ENCODE measurements at places on chromosomes 3 and 15.

- DNase-seq = no peak
Measured at GRCh38 chr3:15983232-15983631, 185.5 kb upstream of the ANKRD28 start.

DNA sequence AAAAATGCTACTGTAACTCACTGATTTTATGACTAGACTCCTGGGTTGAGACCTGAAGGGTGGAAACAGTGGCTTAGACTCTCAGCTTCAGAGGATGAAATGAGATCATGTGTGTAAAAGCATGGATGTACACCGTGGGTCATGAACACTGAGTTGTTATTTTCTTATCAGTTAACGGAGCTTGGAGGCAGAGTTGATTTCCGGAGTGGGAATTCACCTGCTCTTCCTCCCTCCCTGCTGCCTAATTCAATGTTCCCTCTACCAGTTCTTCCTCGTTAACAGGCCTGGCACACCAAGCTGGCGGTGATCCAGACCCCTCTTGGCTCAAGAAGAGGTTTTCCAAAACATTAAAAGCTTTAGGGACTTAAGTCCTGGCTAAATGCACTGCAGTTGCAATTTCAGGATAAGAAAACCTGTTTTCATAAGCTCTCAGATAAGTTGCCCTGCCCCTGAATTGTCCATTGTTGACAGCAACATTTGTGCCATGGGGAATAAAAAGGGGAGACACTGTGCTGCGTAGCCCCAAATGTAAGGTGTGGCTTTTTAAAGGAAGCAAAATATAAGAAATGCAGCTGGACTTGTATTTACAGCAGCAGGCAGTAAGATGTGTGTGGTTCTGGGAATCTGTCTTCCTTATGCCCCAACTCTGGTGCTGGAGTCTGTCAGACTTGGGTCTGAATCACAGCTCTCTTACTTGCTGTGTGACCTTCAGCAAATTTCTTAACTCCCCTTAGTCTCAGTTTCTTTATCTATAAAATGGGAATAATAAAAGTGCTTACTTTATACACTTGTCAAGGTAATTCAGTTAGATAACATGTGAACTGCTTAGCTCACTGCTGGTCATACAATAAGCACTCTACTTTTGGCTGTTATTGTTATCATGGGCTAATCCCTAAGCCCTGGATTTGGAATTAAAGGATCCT lies 9.9 kb downstream of the PDIA5 start:
- no peak for DNase-seq

DNA sequence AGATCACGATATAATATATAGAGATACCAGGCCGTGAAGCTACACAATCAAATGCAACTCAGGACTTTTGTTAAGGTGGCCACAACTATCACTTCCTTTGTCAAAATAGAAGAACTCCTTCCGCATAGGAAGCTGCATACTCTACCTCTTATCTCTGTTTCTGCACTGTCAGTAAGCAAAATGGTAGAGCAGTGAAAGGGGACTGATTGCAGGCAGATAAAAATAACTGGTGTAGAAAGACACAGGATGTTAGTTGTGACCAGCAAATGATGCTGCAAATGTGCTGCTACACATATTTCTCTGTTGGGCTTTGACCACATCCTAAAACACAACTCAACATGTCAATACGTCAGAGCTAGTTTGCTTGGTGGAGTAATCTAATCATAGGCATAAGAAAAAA lies 16.3 kb upstream of the TRAT1 start:
- no peak for DNase-seq

GRCh38 chr3:62364191-62364590 lies 9.2 kb downstream of the FEZF2 start:
- no peak for DNase-seq

DNA sequence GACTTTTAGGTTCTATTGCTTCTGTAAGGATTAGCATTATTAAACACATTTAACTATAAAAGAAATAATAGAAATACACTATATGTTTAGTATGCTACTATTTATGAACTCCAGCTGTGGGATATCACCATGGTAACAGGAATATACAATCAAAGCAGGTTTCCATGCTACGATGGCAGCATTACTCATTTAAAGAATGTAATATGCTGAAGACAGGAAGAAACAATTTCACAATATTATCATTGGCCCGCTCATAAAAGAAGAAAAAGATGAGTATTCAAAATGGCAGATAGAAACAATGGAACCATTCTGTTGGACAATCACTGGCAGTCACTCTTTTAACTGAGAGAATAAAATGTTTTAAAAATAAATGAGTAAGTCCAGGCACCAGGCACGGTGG lies 153.4 kb downstream of the CBLB start:
- DNase-seq = no peak

DNA sequence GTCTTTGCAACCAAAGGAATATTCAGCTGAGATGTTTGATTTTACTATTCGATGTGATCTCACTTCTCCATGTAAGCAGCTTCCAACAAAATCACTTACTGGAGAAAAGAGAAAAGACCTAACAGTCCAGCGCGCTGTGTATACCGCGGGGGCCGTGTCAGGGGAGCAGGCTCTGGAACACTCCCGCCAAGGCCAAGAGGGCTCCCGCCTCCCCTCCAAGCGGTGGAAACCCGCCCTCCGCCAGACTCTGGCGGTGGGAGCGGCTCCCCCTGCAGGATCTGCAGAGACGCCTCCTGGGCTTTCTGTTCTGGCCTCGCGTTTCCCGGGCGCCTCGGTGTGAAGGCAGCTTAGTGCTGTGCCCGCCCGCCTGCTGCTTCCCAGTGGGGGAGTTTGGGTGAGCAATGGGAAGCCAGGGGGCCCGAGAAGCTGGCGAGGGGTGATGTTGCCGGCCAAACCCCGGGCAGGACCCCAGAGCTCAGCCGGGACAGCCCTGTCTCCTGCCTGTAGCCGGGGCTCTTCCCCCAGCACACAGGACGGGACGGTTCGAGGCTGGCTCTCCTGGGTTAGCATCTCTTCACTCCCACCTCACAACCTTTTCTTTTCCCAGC lies 36.3 kb downstream of the CHST14 start:
- DNase-seq = peak; percentile 83

GRCh38 chr3:141663993-141664392 lies 74.1 kb upstream of the RNF7 start:
- DNase-seq = no peak

- no peak for DNase-seq
Measured at GRCh38 chr3:37435572-37435971, 261.2 kb upstream of the LRRFIP2 start.

- no peak for DNase-seq
Measured at GRCh38 chr15:85297537-85297936, 82.9 kb upstream of the AKAP13 start.

GRCh38 chr3:14565868-14566588 lies 25.9 kb upstream of the GRIP2 start:
- DNase-seq = no peak

GRCh38 chr3:158976966-158977365 lies 175.1 kb downstream of the MFSD1 start:
- no peak for DNase-seq

DNA sequence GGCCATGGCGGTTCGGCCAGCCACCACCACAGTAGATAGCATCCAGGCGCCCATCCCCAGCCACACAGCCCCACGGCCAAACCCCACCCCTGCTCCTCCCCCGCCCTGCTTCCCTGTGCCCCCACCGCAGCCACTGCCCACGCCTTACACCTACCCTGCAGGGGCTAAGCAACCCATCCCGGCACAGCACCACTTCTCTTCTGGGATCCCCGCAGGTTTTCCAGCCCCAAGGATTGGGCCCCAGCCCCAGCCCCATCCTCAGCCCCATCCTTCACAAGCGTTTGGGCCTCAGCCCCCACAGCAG lies 29.5 kb downstream of the PTPN23 start:
- DNase-seq = no peak

GRCh38 chr15:74234598-74234875 lies 1.6 kb upstream of the CCDC33 start:
- DNase-seq = no peak

- no peak for DNase-seq
Measured at GRCh38 chr15:41259546-41260189, 28.6 kb downstream of the CHP1 start.

DNA sequence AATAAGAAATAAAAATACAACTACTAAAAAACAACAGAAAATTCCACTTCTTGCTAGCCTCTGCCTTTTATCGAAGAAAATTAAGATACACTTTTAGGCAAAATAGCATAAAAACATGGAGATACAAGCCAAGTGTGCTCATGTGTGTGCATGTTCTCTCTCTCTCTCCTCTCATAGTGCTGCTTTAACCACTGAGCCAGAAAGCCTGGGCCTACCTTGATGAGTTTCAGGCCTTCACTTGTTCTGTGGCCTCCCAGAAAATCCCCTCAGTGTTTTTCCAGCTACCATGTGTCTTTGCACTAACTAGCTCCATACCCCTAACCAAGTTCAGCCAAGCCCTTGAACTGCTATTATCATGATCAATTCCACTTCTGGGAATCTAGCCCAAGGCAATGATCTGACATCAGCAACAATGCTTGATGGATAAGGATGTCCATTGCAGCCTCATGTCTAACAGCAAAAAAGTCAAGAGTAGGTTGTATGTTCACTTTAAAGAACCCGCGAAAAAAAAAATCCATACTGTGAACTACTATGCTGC lies 18.1 kb downstream of the CYP11A1 start:
- no peak for DNase-seq

DNA sequence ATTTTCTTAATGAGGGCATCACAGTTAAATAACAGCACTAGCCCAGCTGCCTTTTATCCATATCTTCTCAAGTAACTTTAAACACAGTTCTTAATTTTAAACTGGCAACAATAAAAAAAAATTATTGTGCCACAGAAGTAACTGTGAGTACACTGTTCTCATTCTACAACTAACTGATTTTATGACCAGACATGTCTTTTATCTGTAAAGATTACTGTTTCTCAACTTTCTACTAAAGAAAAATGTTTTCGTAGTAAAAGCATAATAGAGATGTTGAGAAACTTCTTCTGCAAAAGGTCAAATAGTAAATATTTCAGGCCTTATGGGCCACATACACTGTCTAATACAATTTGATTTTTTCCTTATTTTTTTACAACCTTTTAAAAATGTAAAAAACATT lies 32.0 kb downstream of the PLOD2 start:
- no peak for DNase-seq

GRCh38 chr3:64138046-64138445 lies 87.2 kb downstream of the PRICKLE2 start:
- no peak for DNase-seq

DNA sequence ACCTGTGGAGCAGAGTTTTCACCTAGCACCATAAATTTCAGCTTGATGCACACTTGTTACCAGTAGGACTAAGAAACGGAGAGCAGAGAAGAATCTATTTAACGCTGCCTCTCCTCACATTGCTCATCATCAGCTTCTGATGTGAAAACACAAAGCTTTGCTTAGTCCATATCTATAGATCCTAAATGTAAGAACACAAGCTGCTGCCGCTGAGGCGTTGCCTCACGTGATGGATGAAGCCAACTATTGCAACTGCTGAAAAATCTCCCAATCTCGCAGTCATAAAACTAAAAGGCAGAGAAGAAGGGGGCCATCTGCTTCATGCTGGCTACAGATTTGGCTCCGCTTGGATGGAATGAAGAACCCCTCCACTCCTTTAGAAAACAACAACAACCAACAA lies 42.7 kb downstream of the CADPS start:
- DNase-seq = no peak

DNA sequence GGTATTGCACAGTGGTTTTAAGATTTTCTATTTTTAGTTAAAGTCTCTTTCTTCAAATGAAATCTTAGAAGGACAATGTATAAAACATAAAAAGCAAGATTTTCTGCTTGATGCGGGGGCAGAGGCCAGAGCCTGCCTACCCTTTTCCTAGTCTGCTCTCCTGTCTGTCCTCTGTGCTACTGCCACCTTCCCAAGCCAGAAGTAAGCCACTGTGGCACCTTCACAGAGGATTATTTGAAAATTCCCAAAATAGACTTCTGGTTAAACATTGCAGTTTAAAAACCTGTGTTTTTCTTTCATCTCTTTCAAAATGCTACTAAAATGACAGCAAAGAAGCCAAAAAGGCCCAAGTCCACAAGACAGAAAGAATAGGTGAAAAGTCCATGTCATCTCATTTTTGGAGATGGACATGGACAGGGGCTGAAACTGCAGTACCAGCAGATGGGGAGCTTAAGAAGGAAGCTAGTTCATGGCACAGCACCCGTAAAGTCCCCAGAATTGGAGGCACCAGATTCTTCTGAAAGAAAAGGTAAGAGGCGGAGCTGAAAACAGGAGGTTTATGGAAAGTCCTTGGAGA lies 37.0 kb downstream of the PAQR9 start:
- DNase-seq = no peak

DNA sequence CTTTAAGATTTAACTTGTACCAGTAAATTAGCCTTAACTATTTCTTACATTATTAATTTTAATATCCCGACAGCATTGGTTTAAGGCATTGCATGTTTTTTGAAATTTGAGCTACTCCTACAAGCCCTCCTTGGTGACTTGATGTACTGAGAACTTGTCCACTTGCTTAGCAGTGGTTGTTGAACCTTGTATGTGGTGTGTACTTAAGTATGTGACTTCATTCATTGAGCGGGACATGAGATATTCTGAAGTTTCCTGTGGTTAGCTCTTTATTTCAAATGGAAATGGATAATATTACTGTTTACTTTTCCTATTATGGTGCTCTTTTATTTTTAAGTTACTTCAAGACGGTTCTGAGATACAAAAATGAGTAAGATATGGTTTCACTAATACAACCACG lies 3.6 kb upstream of the COL6A5 start:
- no peak for DNase-seq

- no peak for DNase-seq
Measured at GRCh38 chr3:110783541-110783940, 288.1 kb upstream of the NECTIN3 start.

DNA sequence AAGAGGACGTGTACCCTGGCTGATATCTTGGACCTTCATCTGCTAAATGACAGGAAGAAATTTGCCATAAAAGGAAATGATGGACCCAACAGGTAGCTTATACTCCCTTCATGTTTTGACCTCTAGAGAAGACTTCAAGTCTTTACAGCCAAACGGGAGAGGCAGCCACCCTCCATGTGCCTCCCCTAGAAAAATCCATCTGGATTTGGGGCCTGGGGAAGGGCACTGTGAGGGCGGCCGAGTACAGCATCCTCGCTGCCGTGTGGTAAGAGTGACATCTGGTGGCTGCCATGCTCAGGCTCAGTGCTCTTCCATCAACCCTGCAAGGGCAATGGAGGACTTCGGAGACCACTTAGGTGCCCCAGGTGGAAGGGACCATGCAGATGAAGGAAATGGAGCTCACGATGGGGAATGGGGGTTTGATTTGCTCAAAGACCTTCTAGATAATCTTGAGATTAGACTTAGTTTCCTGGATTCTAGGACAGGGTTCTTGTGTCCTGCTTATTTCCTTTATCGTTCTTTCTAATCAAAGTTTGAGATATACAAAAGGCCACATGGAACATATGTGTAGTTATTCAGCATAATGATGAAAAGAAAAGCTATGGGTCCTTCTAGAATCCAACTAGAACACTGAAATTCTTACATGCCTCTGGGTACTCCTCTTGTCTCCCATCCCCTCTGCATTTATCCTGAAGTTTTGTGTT lies 44.4 kb downstream of the AQP9 start:
- DNase-seq = peak; percentile 52

- DNase-seq = no peak
Measured at GRCh38 chr3:40387001-40387894, at the start of gene ENTPD3. ENTPD3 (plus strand) TSS chr3:40387184; CDS start chr3:40388058, 874 bp downstream.

Data from SK-N-DZ (cell line).